Parietal lobe (tissue), 2 donors: ENCODE measurements at places on chromosomes 16 and 17. TPM values are rescaled to one million over a fixed set of nuclear protein-coding genes. Genes with fewer than 3 reads are reported as not detected.

Gene ZFP1
- total RNA-seq: 55.7 TPM

Gene MPP2
- 17.5 TPM for total RNA-seq

Gene TGFB1I1
- 4.1 TPM for total RNA-seq

Gene ABCA10
- 4.1 TPM for total RNA-seq

Gene CLEC16A
- total RNA-seq: 38.5 TPM

Gene RHBDF1
- total RNA-seq: 1.6 TPM

Gene SMIM5
- 0.31 TPM for total RNA-seq

Gene BEAN1
- 7.5 TPM for total RNA-seq
